Activated T-cell treated with anti-CD3 and anti-CD28 coated beads, Interleukin-2, amount 50 U/mL, for 72 hours (primary cell): ENCODE measurements at places on chromosomes 6 and 20.

DNA sequence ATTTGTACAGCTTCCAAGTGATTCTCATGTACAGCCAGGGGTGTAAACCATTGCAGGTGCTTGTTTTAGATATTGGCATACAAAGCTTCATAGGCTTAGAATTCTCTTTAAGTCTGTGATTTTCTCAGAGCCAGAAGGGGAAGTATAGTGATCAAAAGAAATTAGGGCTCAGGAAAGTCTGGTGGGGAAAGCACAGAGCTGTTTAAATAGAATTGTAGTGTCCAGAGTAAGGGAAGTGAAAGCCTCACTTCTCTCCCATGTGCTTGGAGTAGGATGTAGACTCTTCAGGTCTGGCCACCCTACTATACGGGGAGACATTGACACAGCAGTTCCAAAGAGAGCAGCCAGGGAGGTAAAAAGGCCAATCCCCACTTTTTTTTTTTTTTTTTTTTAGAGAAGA is 10.4 kb downstream of the GCNT2 start:
- H3K4me3 ChIP-seq = peak overlapping the region; percentile 60
- no peak overlapping the region for H3K27ac ChIP-seq
- peaks cover 64% of the 10 kb centered on the region for H3K4me1 ChIP-seq
- DNase-seq = no peak

DNA sequence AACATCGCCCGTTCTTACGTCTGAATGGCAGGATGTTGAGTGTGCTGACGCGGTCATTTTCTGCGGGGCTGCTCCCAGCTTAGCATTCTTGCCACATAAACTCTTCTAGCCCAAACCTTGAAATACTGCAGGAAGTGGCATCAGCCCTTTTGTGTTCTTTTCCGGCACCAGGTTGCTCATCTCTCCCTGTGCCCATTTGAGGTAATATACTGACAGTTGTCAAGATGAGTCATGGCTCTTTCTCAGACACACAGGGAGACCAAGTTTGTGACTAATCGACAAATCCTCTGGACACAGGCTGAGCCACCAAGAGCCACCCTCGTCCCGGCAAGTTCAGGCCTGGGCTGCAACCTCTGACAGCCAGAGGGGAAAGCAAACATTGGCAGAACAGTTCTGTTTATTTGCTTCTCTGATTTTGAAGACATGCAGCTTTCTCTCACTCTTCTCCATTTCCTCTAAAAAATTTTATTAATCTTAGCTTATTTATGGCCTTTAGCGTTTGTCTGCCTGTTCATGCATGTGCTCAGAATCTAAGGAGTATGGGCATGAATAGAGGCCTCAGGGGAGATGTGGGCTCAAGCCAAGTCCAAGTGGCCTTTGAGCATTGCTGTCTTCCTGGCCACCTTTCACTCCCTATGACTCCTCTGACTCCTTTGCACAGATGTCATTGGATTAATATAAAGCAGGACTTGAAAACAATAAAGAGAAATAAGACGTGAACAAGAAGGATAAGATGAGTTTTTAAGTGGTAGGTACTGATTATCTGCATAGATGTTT is 328.2 kb upstream of the JAG1 start:
- H3K36me3 ChIP-seq = peaks cover 1% of the 10 kb centered on the region
- no peaks in the 10 kb centered on the region for H3K27me3 ChIP-seq
- H3K4me3 ChIP-seq = no peak overlapping the region
- DNase-seq = no peak

- H3K27ac ChIP-seq = no peak overlapping the region
- H3K36me3 ChIP-seq = no peaks in the 10 kb centered on the region
- H3K4me1 ChIP-seq = no peaks in the 10 kb centered on the region
- peaks cover 14% of the 10 kb centered on the region for H3K27me3 ChIP-seq
- DNase-seq = no peak
These were observed 192.5 kb upstream of the ECI2 start for GRCh38 chr6:4327841-4328240.

GRCh38 chr6:5772408-5773120 is 234.2 kb downstream of the NRN1 start:
- H3K4me3 ChIP-seq = no peak overlapping the region
- H3K4me1 ChIP-seq = no peaks in the 10 kb centered on the region
- no peak for DNase-seq
- no peaks in the 10 kb centered on the region for H3K27me3 ChIP-seq
- no peak overlapping the region for H3K27ac ChIP-seq
- peaks cover 4% of the 10 kb centered on the region for H3K36me3 ChIP-seq

DNA sequence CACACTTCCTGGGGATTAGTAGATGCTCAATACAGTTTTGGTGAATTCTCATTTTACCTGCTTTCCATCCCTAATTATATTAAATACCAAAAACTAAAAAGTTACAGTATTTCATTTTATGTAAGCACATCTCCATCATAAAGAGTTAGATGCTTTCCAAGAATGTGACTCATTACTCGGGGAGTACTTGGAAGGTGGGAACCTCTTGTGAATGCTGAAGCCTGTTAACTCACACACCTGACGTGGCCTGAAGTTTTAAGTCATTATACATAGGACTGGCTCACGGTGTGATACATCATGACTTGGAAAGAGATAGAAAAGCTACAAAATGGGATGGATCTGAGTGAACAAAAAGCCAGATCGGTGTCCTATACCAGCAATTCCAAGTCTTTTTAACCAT is 2.2 kb upstream of the OSER1 start:
- H3K36me3 ChIP-seq = peaks cover 6% of the 10 kb centered on the region
- no peaks in the 10 kb centered on the region for H3K27me3 ChIP-seq
- DNase-seq = no peak
- H3K4me3 ChIP-seq = no peak overlapping the region

DNA sequence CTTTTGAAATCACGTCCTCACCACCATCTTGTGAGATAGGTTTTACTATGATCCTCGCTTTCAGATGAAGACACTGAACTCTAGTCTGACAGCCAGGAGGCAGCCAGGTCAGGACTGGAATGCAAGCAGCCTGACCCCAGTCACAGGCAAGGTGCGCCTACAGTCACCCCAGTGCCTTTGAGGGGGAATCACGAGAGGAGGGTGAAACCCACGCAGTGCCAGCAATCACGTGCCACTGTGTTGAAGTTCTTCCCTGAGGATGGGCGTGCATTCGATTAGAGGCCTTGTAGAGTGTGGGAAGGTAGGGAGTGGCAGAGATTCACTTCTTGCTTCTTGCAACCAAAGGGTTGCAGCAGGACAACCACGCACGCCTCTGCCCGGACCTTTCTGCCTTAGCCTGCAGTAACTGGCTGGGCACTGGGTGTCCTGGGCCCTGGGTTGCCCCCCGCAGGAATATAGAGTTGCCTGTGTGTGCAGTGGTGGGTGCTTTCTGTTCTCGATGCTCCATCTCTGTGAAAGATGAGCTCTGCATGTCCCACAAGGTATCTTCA is 33.7 kb upstream of the IRF4 start:
- DNase-seq = no peak
- H3K4me1 ChIP-seq = peaks cover 19% of the 10 kb centered on the region
- no peak overlapping the region for H3K27ac ChIP-seq
- peaks cover 2% of the 10 kb centered on the region for H3K36me3 ChIP-seq
- H3K27me3 ChIP-seq = no peaks in the 10 kb centered on the region
- H3K4me3 ChIP-seq = no peak overlapping the region

- H3K27me3 ChIP-seq = no peaks in the 10 kb centered on the region
- H3K27ac ChIP-seq = no peak overlapping the region
- H3K4me3 ChIP-seq = no peak overlapping the region
- H3K4me1 ChIP-seq = peaks cover 12% of the 10 kb centered on the region
- no peak for DNase-seq
These were observed 150.8 kb downstream of the NRN1 start for GRCh38 chr6:5855787-5856470.

DNA sequence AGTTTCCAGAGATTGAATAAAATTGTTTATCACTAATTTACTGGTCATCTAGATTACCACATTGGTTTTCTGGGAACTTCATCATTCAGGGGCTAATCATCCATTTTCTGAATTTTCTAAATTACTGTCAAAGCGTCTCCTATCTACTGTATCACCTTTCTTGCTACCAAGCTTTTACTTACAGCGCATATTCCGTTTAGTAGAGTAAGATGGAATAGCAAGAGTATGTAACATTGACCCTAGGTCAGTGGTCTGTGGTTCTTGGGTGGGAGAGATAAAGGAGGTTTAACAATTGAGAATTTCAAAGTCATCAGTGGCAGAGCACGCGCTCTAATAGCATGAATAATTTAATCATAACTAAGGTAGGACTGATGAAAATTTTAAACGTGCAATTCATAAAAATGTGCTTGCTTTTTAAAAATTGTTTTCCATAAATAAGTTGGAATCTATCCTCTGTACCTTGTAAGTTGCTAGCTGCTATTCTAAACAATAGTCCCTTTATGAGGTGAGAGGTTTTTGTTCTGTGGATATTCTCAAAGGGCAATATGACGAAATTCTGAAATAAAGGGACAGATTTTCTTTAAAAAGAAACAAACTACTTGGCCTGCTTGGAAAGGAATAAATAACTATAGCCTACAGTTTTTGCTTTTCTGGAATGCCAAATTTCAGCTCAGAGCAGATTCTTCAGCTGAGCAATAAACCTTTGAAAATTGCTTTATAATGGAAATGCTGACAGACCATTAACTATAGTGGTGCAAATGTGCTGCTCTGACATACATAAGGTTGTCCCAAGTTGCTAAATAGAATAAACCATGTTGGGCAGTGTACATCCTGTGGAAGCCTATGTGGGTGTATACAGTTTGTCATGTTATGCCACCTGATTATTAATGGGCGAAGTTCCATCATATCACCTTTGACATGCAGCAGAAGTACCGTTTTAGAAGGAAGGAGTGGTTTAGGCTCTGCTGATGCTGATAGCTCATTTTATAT is 84.1 kb downstream of the ZFAND3 start:
- H3K4me3 ChIP-seq = no peak overlapping the region
- H3K4me1 ChIP-seq = peaks cover 32% of the 10 kb centered on the region
- DNase-seq = no peak
- no peak overlapping the region for H3K27ac ChIP-seq

DNA sequence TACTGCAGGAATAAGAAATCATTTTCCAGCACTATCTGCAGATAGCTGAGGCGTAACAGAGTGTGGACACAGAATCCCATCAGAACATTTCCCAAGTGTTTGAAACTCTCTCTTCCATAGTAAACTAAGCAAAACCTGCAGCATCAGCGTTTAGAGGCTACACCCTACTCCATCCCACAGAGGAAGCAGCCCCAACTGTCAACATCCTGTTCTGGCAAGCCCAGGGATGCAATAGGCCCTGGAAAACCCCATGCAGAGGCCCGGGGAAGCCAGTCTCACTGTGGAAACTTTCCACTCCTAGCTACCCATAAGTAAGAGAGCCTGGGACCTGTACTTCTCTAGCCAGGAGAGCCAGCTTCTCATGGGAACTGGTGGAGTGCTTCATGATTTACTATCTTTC is 129.4 kb downstream of the LY86 start:
- H3K4me3 ChIP-seq = no peak overlapping the region
- H3K36me3 ChIP-seq = no peaks in the 10 kb centered on the region
- peaks cover 13% of the 10 kb centered on the region for H3K4me1 ChIP-seq
- no peaks in the 10 kb centered on the region for H3K27me3 ChIP-seq
- no peak for DNase-seq

GRCh38 chr20:4896971-4897497 is 104.3 kb downstream of the SLC23A2 start:
- H3K27me3 ChIP-seq = no peaks in the 10 kb centered on the region
- H3K4me1 ChIP-seq = no peaks in the 10 kb centered on the region
- no peak overlapping the region for H3K4me3 ChIP-seq
- DNase-seq = no peak
- H3K36me3 ChIP-seq = peaks cover 3% of the 10 kb centered on the region

DNA sequence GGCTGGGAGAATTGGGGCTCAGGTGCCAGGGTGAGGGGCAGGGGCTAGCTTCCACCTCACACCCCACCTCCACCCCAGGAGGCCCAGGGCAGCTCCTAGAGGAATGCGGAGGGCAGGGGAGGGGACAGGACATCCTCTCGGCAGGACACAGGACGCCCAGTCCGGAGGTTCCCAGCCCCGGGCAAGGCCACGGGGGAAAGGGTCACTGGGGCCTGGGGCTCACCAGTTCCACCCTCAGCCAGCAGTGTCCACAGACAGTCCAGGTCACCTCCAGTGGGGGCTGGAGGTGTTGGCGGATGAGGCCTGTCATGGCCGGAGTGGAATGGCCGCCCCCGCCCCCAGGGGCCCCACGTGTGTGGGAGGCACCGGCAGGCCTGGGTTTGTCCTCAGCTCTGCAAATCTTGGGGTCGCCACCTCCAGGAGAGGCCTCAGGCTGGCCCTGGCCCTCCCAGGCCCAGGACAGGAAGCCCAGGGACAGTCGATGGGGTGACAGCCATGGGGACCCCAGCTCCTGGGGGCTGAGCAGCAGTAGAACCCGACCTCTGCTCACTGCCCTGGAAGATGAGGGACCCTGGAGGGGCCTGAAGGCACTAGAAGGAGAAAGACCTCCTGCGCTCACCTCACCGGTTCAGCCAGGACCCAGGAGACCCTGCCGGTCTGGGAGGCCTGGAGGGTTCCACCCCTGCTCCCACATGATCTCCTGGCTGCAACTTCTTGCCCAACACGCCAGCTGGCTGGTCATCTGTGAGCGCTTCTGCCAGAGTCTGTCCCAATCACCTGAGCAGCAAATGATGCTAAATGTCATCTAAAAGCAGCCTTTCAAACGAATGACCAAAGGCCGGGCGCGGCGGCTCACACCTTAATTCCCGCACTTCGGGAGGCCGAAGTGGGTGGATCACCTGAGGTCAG is 13.0 kb upstream of the ABHD16B start:
- DNase-seq = no peak
- H3K4me1 ChIP-seq = peaks cover 30% of the 10 kb centered on the region
- peaks cover 54% of the 10 kb centered on the region for H3K27me3 ChIP-seq

DNA sequence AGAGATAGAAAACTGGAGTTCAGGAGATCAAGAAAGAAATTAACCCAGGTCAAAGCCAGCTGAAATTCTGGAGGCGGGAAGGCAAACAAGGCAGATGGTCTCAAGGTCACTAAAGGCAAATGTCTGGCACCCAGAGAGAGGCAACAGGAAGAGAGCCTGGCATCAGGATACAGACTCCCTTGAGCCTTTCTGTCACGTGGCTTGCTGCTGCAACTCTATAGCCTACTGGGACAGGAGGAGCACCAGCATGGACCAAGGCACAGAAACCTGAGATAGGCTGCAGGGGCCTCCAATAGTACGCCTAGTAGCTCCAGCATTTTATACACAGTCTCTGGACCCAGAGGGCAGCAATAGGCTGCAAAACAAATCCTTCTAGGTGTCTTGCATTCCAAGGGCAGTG is 75.1 kb downstream of the SEL1L2 start:
- DNase-seq = no peak
- no peaks in the 10 kb centered on the region for H3K4me1 ChIP-seq
- no peak overlapping the region for H3K27ac ChIP-seq

DNA sequence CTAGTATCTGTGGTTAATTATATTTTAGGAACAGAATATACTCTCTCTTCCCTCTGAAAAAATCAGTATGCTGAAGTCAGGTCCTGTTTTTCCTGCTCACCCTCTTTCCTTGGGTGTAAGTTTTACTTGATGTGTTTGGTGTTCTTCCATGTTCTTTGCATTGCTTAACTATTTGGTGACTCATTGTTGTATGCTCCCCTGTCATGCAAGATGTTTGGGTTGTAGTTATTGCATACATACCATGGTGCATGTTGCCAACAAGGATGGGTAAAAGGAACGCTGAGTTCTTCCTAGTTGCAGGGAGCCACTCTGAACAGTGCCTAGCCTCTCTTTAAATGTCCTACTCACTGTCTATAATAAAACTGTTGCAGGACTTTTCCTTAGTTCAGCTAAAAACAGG is 207.9 kb upstream of the LAMP5 start:
- H3K4me3 ChIP-seq = no peak overlapping the region
- no peaks in the 10 kb centered on the region for H3K36me3 ChIP-seq
- no peak for DNase-seq
- no peaks in the 10 kb centered on the region for H3K4me1 ChIP-seq
- H3K27me3 ChIP-seq = no peaks in the 10 kb centered on the region
